ENCODE measurements at places on chromosomes 7 and 10. TPM values are rescaled to one million over a fixed set of nuclear protein-coding genes. Genes with fewer than 3 reads are reported as not detected.
A peak's percentile ranks its signal among the peaks of the same experiment; 100 is the strongest.

- DNase-seq = no peak
Measured at GRCh38 chr7:64182036-64182790, 24.8 kb upstream of the ZNF735 start.

DNA sequence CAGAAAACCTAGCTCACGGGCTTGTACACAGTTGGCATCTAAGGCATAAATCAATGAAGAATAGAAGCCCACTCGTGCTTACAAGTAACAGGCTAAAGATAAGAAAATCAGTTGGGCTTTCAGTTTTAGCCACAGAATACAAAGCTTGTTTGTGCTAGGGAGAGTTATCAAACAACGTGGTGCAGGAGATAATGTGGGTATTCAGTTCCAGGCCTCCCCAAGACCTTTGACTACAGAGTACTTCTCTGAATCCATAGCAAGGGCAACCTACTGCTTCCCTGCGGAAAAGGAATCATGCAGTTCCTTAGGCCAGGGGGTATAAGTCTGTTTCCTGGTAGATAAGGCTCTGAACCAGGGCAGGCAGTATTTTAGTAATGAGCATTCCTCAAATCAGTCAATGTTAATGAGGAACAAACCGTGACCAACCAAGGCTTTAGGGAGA lies 219.5 kb upstream of the CSTF2T start:
- DNase-seq = no peak

DNA sequence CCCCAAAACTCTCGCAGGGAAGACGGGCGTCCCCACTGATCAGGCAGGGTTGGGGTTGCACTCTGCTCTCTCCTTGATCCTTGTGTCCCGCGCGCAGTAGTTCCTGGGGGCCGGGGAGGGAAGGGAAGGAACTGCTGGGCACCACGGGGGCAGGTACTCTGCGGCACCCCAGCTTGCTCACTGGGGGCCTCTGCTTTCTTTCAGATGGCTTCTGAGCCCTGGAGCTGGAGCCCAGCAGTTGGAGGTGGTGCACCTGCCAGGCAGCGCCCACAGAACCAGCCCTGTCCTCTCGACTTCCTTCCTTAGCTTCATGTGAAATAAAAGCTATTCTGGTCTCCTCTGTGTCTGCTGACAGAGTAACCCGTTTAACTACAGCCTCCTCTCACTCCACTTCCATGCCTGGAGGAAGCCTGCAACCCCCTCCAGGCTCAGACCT lies 12.2 kb downstream of the PLAC9 start:
- no peak for DNase-seq

BHLHA15 gene
- 3.3 TPM for total RNA-seq

DNA sequence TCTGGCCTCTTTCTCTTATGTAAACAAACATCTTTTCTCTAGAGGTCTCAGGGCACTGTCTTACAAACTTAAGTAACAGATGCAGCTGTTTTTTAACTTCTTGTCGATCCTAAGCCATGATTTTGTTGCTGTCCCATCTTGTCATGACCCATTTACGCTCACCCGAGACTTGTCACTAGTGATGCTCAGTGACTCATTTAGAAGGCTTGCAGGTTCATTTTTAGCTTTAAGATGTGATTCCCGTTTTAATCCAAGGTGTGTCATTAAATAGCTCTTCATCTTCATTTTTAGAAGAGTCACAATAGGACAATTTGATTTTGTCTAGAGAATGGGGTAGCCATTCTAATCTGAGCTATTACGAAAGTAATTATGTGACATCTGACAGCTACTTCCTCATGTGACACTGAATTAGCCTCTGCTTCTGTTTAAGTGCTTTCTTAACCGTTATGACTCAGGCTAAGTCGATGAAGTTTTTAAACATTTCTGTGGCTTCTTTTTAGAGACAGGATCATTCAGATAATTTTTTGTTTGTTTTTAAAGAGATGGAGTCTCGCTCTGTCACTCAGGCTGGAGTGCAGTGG lies 42.7 kb downstream of the SPDYE5 start:
- no peak for DNase-seq

GRCh38 chr7:64634406-64635062 lies 31.4 kb upstream of the ZNF107 start:
- DNase-seq = no peak

AKR1C4 gene
- total RNA-seq = not detected

GDF2 gene
- total RNA-seq = not detected

DNA sequence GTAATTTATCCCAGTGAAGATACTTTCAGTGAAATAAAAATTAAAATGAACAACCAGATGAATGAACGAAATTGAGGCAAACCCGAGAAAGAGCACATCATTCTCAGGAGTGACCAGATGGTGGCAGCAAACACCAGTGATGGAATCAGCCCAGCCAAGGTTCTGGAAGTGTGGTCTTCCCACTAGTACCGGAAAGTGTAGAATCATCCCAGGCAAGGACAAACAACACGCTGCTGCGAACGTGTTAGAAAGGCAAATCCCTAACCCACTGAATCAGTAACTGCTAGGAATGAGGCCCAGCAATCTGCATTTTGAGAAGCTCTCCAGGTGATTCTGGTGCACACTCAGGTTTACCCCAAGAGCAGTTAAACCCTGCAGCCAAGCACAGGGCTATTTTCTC lies 15.5 kb upstream of the SLC18A3 start:
- DNase-seq = no peak

DNA sequence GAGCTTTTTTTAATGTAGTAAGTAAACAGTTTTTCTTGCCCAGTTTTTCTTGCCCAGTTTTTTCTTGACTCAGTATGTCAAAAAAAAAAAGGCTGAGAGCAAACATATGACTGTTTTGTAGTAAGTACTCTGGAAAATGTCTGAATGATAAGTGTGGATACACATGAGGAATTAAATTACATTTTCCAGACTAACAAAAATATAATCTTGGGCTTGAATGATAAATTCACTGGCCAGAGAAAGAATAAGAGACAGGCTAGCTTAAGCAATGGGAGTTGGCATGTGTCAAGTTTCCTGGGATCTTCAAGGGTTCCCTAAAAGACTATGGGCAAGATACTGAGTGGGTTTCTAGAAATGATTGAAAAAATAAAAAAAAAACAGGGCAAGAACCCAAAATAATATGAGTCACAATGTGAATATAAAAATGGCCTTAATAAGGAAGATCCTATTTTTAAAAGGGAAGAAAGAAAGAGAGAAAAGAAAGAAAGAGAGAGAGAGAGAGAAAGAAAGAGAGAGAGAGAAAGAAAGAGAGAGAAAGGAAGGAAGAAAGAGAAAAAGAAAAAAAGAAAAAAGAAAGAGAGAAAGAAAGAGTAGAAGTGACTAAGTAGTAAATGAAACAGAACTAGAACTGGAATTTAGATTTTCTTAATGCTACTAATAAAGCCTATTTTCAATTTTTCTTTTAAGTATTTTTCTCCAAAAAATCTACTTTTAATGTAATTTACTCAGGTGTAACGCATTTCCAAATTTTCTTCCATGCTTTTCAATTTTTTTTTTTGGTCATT lies 60.2 kb downstream of the TFPI2 start:
- no peak for DNase-seq

DNA sequence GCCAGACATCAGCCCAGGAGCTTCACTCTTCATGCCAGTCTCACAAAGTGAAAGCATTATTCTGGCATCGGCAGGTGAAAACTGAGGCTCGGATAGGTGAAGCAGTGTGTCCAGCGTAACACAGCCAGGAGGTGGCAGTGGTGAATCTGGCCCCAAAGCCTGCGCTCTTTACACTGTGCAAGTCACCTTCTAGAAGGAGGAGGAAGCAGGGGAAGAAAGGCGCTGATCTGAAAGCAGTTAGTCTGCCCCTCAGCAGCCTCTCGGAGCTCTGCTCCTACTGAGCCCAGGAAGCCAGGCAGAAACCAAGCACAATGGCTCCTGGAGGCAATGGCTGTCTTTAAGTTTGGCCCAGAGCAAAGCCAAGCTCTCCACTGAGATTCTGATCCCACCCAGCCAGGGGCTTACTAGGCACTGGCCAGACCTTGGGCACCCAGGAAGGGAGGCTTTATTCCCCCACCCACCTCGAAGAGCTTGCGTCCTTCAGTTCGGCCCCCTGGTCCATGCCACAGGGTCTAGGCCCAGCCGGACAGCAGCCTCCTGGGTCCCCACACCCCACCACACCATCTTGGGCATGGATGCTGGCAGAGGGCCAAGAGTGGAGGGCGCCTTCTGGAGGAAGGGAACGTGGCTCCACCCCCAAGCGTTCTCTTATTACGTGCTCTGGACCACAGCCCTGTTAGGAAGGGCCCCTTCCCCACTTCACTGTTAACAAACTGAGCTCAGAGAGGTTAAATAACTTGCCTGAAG lies 104.5 kb downstream of the GRID1 start:
- peak; percentile 13 for DNase-seq

GRCh38 chr10:13555884-13556510 lies 27.2 kb upstream of the BEND7 start:
- DNase-seq = no peak

DNA sequence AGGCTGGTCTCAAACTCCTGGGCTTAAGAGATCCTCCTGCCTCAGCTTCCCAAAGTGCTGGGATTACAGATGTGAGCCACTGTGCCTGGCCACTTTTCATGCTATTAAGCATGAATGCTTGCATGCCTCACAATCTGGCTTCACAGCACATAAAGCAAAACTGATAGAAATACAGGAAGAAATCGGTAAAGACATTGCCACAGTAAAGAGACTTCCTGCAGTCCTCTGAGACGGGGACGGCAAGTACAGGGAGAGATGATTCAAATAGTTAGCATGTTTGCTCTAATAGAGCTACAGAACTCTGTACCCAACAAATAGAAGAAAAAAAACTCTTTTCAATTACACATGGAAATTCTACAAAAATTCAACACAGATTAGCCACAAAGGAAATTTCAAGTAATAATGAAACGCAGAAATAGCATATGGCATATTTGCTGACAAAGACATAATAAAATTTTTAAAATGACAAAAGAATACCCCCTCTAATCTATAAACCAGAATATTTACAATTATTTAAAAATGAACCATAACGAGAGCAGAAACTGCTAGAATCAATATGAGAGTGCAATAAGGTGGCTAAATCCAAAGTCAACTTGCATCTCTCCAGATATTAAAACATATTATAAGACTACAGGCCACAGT lies 32.3 kb downstream of the CARD11 start:
- DNase-seq = no peak

AFAP1L2 gene
- 8.9 TPM for total RNA-seq

KLLN gene
- total RNA-seq = 1.4 TPM

GRCh38 chr7:128247108-128247507 lies 6.0 kb downstream of the LEP start:
- no peak for DNase-seq

ATP6V1F gene
- 78.5 TPM for total RNA-seq

- DNase-seq = no peak
Measured at GRCh38 chr10:87865241-87865881, 1.9 kb downstream of the PTEN start.

SPDYE16 gene
- not detected for total RNA-seq

DNA sequence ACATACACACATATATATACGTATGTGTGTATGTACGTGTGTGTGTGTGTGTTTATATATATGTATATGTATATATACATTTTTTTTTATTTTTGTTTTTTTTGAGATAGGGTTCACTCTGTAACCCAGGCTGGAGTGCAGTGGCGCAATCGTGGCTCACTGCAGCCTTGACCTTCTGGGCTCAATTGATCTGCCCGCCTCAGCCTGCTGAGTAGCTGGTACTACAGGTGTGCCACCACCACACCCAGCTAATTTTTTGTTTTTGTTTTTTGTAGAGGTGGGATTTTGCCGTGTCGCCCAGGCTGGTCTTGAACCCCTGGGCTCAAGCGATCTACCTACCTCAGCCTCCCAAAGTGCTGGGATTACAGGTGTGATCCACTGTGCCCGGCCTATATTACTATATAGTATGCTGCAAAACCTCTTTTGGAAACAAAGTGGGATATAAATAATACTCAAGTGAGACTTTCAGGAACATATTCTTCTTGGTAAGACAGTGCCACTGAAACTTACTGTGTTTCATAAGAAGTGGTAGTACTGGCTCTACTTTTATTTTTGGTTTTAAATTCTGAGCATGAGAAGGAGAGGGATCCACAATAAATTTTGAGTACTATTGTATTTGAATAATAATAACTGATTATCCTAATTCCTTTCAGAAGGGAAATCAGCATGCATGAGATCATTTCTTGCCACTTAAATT lies 51.0 kb downstream of the MLLT10 start:
- DNase-seq = no peak

DNA sequence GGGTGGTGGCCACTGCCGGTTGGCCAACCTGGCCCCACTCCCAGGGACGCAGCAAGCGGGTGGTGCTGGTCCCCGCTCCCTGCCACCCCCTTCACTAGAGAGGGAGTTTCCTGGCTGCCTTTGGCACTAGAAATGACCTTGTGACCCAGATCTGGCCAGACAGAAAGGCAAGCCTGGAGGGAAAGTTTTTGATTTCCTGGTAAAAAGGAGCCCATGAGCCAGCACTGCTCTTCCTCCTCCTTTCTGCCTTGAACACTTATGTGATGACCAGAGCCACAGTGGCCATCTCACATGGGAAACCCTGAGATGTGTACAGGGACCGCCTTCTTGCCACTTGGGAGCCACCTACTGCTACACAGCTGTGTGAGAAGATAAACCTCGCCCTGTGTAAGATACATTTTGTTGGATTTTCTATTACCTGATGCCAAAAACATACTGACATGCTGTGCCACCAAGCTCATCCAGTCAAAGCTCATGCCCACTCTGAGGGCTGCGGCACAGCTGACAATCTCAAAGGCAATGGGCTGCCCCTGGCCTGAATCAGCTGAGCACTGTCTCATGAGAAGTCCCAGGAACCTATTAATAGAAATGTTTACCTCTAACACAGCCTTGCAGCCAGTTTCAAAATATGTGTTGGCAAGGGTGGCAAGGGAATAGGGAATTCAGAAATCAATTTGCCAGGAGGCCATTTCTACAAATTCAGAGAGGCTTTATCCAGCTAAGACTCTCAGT lies 94.0 kb downstream of the CYTH3 start:
- no peak for DNase-seq

- no peak for DNase-seq
Measured at GRCh38 chr10:3357737-3358136, 185.2 kb upstream of the PITRM1 start.

- DNase-seq = no peak
Measured at GRCh38 chr7:155287284-155287935, 10.3 kb upstream of the INSIG1 start.

DNA sequence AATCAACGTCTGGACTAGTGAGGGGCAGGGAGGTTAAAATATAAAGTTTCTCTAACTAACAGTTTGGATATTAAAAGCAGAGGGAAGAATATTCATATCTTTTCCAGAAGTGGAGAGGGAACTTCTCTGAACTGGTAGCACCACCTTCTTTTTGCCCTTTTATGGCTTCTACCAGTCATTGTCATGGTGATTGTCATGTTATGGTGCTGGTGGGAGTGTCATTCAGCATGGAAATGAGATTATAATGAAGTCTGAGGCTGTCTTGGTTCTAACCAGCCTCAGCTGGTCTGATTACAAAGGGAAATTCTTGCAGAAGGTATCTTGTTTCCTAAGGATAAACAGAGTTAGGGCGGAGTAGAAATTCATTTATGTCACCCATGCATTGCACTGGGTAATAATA lies 523.8 kb downstream of the ZWINT start:
- no peak for DNase-seq

- DNase-seq = no peak
Measured at GRCh38 chr10:65313406-65313805, 1612.4 kb upstream of the LRRTM3 start.

CLRN3 gene
- 148 TPM for total RNA-seq

- DNase-seq = peak; percentile 62
Measured at GRCh38 chr10:100969187-100970075, at the start of gene SEMA4G. Gene SEMA4G (plus strand): TSS chr10:100969504. CDS start chr10:100972913, 3,409 bp downstream.

LHPP gene
- total RNA-seq = 29.8 TPM

COG5 gene
- total RNA-seq = 39.7 TPM

ASB4 gene
- total RNA-seq = 0.40 TPM
